SW480 (cell line): ENCODE measurements at places on chromosomes 2 and 18.

DNA sequence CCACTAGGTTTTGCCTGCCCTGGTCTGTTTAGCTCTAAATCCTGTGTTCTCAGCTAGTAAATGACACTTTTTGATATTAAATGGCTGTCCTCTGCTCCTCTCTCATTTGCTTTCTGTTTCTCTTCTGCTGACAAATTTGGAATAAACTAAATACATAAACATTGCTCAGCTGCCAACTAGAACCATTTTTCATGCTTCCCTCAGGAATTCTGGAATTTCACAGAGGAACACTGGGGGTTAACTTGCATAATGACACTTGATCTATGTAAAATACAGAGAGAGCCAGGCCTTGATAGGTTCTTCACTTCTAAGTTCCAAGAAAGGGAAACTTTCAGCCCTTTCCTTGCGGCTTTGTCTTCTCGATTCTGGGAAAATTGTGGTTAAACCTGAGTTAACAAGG, 450.6 kb upstream of the ST6GAL2 start:
- DNase-seq = no peak

- no peak for DNase-seq
Measured at GRCh38 chr2:127425540-127426490, 7.6 kb downstream of the PROC start.

DNA sequence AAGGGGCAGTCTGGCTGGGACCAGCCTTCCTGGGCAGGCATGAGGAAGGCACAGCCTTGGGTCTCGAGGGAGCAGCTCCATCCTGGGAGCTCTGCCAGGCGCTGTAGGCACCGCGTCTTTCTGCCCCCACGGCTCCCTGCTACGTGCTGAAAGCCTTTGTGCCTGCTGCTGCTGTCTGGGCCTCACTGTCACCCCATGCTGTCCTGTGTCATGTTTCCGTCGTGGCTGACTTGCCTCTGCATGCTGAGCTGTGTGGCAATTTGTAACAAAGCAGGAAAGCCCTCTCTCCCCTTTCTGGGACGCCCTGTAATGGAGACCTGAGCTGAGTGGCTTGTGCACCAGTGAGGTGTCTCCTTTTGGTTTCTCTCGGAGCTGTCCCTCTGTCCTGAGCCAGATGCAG, 152.5 kb downstream of the TSN start:
- DNase-seq = no peak

DNA sequence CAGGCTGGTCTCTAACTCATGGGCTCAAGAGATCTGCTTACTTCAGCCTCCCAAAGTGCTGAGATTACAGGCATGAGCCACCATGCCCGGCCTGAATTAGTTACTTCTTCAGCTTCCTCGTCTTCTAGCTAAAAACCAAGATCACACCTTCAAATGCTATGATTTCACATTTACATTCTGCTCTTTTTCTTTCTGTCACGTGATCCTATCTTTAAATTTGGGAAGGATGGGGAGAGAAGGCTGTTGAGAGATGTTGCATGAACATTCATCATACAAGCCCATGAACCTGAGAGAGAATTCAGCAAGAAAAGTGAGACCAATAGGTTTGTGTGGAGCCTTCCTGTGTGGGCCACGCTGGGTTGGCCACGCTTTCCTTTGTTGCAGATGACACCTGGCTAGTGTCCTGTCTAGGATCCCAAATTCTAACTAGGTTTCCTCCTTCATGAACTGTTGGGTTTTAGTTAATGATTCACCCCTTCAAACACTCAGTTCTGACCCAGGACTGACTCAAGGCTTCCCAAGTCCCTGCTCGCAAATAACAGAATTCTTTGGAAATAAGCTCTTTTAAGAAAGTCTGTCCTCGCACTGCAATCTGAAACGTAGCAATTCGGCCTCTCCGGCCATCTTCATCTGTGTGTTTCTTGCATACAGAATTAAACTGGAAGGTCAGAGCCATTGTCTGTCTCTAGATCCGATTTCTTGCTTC, 57.3 kb upstream of the CREB1 start:
- no peak for DNase-seq

DNA sequence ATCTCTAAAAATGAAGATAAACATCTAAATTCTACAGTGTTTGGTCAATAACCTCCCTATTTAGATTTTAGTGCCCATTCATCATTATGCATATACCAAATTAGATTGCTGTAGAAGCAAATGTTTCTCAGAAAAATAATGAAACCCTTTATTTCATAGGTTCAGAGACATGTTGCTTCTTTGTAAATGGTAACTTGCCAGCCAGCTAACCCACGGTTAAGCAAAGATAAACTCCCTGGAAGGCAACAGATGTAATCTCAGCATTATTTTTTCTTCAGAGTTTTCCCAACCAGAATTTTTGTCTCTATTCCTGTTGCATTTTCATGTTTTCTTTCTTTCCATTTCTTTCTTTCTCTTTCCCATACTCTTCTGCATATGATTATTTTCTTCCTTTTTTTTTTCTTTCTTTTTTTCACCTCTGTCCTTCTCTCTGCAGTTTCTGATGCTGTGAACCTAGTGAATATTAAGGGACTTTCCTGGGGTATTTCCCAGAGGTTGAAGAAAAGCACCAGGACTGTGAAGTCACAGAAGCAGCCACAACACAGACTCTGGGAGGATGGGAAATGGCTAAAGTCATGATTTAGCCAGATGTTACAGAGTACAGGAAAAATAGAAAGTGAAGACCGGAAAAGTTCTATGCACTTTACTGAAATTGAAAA, 50.0 kb upstream of the DSG1 start:
- DNase-seq = no peak

GRCh38 chr18:62621546-62621945, 93.8 kb upstream of the PHLPP1 start:
- DNase-seq = no peak

DNA sequence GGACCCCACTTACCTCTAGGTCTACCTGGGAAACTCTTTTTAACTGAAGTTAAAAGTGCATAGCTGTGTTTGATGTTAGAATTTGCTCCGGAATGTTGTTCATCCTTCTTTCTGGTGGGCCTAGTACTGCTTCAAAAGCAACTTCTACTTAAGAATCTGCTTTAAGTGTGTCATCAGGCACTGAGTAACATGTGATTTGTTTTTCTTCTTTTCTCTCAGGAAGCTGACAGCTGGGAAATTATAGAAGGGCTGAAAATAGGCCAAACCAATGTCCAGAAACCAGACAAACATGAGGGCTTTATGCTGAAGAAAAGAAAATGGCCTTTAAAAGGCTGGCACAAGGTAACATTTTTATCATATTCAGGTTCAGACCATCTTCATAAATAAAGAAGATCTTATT, 122.9 kb downstream of the PRKRA start:
- DNase-seq = no peak

- DNase-seq = no peak
Measured at GRCh38 chr2:206840999-206841398, 75.6 kb downstream of the FASTKD2 start.

GRCh38 chr2:167856190-167856589, 391.2 kb downstream of the STK39 start:
- no peak for DNase-seq

DNA sequence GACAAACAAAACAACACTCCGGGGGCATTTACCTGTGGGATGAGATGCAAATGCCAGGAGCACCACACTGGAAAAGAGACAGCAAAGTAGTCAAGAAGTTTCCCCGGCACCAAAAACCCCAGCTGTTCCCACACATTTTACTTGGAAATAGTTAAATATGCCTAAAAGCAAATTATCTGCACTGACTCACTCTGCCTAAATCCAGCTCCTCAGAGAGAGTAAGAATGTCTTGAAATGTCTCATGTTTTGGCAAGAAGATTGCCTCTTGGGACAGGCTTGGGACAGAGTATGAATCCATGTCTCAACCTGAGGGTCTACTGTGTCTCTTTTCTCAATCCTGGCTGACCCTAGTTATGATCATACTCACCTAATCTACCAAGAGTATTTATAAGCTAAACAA, 87.5 kb upstream of the RIOK3 start:
- DNase-seq = no peak

- no peak for DNase-seq
Measured at GRCh38 chr2:75500633-75501032, 60.1 kb downstream of the EVA1A start.

- no peak for DNase-seq
Measured at GRCh38 chr2:39091543-39091942, 29.3 kb downstream of the SOS1 start.

DNA sequence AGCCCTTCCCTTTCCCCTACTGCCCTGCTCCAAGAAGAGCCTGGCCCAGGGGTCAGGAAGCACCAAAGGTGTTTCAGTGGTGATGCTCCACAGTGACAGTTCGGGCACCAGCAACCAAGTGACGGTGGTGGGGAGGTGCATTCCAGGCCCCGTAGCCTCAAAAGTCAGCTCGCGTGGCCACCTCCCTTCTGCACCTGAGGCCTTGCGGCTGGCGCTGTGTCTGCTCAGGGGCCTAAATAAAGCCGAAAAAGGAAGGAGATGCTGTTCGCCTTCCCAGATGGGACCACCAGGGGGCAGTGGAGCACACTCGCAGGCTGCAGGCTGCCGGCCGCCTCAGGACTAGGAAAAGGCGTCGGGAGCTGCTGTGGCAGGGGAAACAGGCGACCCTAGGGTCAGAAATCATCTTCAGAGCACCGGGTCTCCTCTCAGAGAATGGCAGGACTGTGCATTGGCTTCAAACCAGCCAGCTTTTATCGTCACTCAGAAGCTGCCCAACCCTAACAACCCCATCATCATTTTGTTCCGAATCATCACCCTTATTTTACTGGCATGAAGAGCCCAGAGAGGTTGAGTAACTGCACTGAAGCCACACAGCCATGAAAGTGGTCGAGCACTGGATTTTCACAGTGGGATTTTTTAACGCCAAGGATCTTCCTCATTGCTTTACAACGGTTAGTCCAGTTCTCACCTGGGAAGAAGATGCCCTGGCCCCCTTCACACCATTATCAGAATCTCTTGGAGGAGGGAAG, 213.0 kb upstream of the CELF4 start:
- peak; percentile 19 for DNase-seq

- no peak for DNase-seq
Measured at GRCh38 chr2:59713577-59713976, 839.9 kb downstream of the BCL11A start.

DNA sequence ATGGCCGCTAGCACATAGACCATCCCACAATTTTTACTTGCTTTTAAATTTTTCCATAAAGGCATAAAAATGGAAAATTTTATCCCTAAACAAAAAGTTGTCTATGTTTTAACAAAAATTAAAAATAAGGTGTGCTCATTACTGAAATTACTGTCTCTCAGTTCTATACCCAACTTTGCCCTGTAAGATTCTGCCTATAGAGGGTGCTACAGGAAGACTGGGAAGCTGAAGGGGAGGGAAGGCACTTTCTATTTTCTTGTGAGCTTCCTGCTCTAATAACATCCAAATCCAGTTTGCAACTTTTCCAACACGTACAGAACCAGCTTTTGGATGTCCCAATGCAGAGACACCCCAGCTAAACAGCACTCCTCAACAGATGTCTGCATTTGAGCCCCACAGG, 666.9 kb downstream of the PLCL1 start:
- peak; percentile 5 for DNase-seq

DNA sequence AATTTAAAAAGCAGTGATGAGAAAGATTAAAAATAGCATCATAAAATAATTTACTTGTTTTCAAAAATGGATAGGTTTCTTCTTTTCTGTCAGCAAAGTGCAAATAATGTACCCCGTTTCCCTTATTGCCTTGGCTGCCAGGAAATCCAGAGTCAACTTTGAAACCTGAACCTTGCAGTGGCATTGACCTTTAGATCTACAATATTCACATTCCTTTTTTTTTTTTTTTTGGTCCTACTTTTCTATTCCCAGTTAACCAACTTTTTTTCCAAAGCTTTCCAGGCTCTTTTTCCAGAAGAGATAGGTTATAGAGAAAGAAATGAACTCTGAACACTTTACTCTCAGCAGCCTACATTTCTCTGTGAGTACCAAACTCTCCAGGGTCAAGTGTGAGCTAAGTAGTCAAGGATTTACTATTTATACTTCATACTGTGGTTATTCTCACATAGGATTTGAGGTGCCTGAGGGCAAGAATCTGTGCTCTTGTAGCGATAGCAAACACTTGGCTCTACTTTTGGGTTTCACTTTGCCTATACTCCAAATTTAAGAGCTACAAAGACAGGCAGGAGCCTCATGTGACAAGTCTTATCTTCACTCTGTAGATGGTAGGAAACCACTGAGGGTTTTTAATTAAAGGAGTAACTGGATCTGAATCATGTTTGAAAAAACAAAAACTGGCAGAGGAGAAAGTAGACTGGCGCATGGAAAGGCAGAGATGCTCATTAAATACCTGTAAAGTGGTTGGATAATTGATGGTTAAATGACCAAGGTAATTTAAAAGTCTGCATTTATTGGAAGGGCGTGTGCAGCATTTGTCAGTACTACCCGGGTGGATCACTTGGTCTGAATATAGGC, 63.2 kb upstream of the TMEM17 start:
- peak; percentile 59 for DNase-seq

DNA sequence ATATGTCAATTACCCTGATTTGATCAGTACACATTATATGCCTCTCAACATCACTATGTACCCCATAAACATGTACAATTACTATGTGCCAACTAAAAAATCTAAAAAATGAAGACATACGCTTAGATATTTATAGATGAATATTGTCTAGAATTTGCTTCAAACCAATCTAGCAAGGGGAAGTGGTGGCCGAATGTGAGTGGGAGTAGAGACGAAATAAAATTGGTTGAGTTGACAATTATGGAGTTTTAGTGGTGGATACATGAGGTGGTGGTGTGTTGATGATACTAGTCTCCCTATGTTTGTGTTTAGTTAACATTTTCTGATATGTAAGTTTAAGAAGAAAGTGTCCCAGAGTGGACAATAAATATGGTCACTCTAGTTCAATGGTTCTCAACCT, 49.0 kb downstream of the SDC1 start:
- no peak for DNase-seq

GRCh38 chr2:232920055-232920454, 50.0 kb downstream of the SNORC start:
- DNase-seq = no peak

DNA sequence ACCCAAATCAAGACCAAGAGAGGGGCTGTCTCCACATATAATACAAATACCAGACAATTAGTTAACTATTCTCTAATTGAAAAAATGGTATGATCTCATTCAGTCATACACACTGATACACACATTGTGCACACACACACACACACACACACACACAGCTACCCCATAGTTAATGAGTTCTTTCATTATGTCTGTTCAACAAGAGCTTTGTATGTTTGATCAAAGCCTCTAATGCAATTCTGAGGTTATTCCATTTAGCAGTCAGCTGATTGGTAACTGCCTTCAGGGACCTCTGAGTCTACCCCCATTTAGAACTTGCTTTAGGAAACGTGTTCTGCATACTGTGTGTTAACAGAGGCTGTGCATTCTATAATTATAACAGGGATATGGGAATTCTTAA, 741.4 kb upstream of the LRRTM4 start:
- peak; percentile 8 for DNase-seq

DNA sequence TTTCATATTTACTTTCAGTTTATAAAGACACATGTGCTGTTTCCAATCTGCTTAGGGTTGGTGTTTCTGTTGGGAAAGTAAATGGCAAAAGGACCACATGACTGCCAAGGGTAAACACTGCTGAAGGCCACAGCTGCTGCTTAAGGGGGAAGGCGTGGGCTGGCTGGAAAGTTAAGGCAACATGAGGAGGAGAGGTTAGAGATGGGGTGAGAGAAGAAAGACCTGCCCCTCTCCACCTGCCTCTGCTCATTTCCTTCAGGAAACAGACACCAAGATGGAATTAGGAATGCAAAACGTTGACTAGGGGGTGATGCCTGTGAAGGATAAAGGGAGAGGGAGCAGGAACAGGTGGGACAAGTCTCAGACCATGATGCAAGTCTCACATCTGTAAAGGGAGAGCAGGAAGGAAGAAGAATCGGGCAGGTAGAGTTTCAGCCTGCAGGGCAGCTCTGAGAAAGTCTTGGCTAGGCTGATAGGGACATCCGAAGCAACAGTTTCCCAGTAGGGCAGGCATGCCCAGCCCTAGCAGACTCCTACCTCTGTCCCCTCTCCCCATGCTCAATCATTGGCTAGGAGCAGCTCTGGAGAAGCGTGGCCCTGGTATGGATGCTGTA, 86.0 kb downstream of the CDC42EP3 start:
- DNase-seq = no peak
